ENCODE measurements at places on chromosomes 1 and 21.

GRCh38 chr21:39073717-39074116, 109.5 kb downstream of the PSMG1 start:
- no peak for DNase-seq

DNA sequence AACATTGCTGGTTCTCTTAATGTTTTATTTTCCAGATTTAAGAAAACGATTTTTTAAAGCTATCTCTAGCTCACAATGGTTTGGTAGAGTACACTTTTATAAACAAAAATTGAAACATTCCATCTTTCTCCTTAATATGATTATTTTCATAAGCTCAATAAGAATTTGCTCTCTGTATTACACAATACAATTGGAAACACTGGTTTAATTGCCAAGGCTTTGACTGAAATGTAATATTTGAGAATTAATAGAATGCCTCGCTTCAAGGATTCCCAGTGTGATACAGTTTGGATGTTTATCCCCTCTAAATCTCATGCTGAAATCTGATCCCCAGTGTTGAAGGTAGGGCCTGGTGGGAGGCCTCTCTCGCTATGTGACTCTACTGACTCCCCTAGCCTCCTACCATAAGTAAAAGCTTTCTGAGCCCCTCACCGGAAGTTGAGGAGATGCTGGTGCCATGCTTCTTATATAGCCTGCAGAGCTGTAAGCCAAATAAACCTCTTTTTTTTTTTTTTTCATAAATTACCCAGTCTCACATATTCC, 67.4 kb downstream of the DDAH1 start:
- DNase-seq: no peak

GRCh38 chr1:21267191-21268077, 22.8 kb downstream of the ECE1 start:
- DNase-seq: no peak

GRCh38 chr1:154784924-154785531, 85.1 kb downstream of the KCNN3 start:
- DNase-seq: no peak

- DNase-seq: peak; percentile 60
Observed at GRCh38 chr1:33997127-33998036, 133.5 kb downstream of the HMGB4 start.

- DNase-seq: no peak
Observed at GRCh38 chr21:42373196-42373907, 7.0 kb upstream of the TFF1 start.

Measured in GM03348 (cell line).